ENCODE measurements at places on chromosomes 11 and 22.

GRCh38 chr22:49226096-49226495, 601.6 kb downstream of the BRD1 start:
- no peak for DNase-seq

DNA sequence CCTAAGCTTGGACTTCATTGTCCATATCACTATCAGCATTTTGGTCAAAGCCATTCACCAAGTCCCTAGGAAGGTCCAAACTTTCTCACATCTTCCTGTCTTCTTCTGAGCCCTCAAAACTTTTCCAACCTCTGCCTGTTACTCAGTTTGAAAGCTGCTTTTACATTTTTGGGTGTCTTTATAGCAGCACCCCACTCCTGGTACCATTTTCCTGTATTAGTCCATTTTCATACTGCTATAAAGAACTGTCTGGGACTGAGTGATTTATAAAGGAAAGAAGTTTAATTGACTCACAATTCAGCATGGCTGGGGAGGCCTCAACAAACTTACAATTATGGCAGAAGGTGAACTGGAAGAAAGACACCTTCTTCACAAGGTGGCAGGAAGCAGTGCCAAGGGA, 717.0 kb upstream of the CCDC90B start:
- DNase-seq = no peak

DNA sequence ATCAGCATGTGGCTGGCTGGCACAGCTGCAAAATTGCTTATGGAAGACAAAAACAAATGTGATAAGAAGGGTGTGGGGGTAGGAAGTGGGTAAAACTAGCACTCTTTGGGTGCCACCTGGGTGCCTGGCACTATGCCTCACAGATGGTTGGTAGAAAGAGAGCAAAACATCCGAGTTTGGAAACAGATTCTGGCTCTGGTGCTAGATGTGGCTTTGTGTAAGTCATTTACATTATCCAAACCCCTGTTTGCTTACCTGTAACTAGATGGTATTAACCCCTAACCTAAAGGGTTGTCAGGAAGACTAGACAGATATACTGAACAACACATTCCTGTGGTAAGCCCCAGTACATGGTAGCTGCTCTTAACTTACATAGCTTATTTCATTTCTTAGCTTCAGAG, 905.6 kb downstream of the DLG2 start:
- DNase-seq = no peak

- DNase-seq = no peak
These were observed 605.7 kb downstream of the INSC start for GRCh38 chr11:15720460-15720859.

DNA sequence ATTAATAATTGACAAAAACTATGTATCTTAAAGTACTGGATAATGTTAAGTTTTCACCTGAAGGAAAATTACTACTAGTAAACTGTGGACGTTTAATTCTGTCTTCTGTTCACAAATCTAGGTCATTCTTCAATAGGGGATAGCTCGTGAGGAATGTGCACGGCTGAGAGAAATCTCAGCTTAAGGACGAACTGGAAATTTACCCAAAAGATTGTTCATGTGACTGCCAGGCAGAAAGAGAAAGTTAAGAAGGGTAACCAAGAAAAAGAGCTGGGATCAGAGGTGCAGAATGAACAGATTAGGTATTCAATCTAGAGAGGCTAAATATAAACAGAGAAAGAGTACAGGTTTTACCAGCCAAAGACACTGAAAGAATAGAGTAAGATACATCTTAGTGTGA, 245.3 kb downstream of the CASP12 start:
- no peak for DNase-seq

- DNase-seq = no peak
These were observed 268.2 kb upstream of the C11orf87 start for GRCh38 chr11:109153836-109154235.

DNA sequence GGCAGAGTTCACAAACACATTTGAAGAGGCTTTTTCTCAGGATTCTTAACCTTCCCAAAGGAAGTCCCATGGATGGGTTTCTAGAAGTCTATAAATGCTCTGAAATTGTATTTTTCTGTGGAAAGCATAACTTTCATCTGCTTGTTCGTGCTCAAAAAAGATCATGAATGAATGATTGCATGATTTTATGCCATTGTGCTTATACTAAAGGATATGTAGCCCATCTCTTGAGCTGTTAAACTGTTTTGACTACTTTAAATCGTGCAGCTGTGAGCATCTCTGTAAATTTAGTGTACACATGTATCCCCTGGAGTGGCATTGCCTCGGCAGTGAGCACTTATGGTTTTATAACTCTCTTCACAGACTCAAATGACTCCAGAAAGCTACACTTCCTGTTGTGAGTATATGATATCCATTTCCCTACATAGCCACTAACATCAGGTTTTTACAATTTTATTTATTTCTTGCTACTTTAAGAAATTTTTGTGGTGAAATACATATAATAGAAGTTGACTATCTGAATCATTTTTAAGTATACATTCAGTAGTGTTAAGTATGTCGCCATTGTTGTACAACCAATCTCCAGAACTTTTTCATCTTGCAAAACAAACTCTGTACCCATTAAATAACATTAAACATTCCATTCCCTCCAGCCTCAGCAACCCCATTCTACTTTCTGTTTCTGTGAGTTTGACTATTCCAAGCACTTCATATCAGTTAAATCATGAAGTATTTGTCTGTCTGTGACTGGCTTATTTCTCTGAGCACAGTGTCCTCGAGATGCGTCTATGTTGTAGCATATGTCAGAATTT, 8.0 kb downstream of the NEAT1 start:
- peak; percentile 45 for DNase-seq

DNA sequence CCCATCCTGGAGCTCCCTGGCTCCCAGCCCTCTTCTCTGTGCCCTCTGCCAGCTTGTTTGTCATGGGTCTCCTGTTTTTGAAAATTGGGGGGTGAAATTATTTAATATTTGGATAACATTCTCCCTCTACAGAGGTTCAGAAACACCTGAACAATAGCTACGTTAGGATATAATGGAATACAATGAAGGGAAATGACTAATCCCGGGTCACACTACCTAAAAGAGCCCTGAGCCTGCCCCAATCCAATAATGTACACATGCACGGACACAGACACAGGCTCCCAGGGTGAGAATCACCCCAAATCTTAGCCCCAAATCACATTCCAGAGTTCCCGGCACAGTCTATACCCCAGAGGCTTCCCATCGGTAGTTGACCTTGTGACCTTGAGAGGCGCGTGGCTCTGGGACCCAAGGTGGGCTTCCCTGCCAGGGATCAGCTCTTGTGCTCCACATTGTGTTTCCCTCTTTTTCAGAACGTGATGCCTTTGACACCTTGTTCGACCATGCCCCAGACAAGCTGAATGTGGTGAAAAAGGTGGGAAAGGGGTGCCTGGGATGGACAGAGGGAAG, 135.5 kb downstream of the PARVA start:
- no peak for DNase-seq

DNA sequence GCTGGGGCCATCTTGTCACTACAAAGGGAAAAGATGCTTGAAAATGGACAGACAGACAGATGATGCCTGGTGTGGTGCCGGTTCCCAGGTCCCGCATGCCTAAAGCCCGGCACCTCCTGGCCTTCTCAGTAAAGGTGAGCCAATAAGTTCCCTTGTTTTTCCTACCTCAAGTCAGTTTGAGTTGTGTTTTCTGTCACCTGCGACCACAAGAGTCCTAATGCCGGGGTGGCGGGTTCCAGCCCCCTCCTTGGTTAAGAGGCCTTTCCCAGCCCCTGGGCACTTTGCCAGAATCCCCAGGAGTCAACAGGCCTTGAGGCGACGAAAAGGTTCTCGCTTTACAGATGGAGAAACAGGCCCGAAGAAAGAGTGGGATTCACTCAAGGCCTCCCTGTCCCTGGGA, 9.0 kb downstream of the FGF19 start:
- no peak for DNase-seq

DNA sequence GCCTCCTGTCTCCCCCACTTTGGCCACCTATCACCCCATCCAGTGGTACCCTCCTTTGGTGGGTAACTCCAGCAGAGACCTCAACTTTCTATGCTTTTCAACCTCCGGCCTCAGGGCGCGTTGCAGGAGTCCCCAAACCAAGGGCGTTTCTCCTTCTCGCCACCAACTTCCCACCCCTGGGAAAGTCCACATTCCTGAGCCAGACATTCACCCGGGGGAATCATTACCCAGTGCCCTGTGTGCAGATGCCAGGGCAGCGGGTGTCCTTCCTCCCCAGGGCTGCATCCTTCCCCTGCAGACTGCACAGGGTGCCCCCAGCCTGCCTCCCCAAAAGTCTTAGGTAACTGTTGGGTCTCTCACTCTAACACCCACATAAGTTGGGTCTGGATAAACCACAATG, 26.4 kb downstream of the MYEOV start:
- DNase-seq = no peak

GRCh38 chr22:17086788-17087497, 2.1 kb downstream of the IL17RA start:
- DNase-seq = no peak

DNA sequence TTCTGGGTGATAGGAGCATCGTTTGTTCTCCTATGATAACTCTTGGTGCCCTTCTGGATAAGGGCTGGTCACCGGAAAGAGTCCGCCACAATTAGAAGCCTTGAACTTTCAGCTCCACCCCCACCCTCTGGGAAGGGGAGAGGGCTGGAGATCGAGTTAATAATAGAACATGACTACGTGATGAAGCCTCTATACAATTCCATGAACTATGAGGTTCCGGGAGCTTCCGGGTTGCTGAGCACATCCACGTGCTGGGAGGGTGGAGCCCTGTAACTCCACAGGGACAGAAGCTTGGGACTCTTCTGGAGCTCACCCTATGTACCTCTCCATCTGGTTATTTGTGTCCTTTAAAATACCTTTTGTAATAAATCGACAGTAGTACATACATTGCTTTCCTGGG, 40.3 kb downstream of the ARHGAP42 start:
- DNase-seq = no peak

GRCh38 chr22:20076627-20077172, 3.3 kb upstream of the DGCR8 start:
- DNase-seq = no peak

DNA sequence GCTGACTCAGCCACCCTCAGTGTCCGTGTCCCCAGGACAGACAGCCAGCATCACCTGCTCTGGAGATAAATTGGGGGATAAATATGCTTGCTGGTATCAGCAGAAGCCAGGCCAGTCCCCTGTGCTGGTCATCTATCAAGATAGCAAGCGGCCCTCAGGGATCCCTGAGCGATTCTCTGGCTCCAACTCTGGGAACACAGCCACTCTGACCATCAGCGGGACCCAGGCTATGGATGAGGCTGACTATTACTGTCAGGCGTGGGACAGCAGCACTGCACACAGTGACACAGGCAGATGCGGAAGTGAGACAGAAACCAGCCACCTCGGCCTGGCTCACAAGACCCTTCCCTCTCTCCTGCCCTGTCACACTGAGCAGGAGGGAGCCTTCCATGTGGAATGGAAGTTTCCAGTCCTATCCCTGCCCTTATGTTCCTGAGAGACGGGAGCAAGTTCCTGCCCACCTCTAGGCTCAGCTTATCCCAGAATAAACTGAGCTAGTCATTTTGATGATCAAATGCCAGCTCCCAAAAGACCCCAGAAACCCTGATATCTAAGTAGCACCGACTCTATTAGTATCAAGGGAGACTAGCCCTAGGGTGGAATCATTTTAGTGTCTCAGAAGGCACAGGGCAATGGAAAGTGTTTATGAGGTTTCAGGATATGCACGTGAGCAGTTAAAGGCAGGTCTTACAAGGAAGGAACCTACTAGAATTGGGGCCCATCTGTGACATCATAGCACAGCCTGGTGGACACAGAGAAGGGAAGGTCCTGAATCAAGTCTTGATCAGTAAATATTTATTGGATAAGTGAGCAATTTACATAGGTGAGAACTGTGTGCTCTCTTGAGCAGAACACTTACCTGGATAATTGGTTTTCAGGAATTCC, 6.3 kb upstream of the IGLL5 start:
- DNase-seq = no peak

DNA sequence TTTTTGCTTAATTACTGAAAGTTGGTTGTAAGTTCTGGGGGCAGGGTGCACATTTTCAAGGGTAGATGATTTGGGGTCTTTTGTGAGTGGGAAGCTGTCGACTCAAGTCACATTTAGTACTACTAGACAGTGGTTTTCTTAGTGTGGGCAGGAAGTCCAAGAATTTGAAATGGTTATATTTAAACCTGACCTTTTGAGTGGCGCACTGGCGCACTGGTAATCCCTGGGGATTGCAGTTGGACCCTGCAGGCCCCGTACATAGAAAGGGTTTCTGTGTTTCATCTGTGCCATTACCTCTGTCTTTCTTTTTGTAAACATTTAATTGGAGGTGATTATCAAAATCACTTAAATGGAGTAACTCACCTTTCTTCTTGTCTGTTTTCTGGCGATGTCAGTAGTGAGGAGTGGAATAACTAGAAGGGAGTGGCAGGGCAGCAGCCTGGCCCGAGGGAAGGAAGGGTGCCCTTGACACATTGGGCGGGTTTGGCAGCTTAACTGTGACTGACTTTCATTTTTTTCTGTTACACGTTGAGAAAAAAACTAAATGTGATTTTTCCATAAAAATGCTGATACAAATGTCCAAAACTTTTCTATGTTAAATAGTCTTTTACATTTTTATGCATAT, 101.8 kb upstream of the GAL start:
- no peak for DNase-seq

GRCh38 chr11:33376331-33377310, 119.4 kb downstream of the HIPK3 start:
- no peak for DNase-seq

DNA sequence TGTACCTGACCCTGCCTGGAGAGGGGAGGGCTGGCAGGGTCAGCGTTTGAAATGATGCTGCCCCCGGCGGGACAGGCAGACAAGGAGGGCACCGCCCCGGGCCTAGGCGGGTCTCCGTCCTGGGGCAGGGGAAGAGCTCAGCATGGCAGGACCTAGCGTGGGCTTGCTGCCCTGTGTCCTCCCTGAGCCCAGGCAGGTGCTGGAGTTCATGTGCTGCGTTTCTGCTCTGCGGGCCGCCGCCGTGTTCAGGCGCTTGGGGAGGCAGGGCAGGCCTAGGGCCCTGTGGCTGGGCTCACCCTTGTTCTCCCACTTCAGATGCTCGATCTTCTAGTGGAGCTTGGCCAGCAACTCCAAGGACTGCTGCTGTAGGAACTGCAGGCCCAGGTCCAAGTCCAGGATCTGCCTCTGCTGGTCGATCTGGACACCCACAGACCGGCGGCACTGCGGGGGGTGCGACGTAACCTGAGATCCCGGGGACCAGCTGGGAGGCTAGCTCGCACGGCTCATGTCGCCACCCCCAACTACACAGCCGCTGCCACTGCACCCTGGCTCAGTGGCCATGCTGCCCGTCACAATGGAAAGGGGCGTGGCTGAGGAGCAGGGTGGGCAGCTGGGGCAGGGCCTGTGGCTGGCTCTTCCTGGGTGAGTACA, 84.4 kb downstream of the MED15 start:
- DNase-seq = peak; percentile 11

GRCh38 chr11:120835601-120836228, 188.2 kb upstream of the TBCEL start:
- DNase-seq = no peak

GRCh38 chr11:47175746-47176327, 842 bp downstream of the ARFGAP2 start:
- DNase-seq = no peak

Measured in fibroblast of upper back skin (primary cell).